ENCODE measurements at places on chromosomes 3 and 15.

DNA sequence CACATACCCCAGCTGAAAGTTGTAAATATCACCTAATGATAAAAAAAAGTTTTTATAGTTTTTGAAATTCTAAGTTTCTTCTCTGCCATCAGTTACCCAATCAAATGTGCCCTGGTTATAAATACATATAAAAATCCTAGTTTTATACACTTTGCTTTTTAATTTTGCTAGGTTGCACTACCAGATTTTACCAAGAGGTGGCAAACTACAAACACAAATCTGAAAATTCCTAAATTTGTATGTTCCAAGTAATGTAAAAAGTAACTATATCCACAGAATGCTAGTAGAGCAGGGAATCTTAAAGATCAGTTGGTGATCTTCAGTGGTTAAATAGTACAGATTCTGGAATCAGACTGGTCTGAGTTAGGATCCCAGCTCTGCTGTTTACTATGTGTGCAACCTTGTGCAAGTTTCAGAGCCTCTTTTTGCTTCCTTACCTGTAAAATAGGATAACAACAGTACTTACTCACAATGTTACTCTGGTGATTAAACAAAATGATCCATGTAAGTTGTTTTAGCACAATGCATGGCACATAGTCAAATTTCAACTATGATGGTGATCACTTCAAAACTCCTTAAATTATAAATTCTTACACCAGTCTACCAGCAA lies 11.0 kb downstream of the TRPM7 start:
- no peaks in the 10 kb centered on the region for H3K36me3 ChIP-seq
- DNase-seq = no peak
- H3K4me1 ChIP-seq = no peaks in the 10 kb centered on the region

DNA sequence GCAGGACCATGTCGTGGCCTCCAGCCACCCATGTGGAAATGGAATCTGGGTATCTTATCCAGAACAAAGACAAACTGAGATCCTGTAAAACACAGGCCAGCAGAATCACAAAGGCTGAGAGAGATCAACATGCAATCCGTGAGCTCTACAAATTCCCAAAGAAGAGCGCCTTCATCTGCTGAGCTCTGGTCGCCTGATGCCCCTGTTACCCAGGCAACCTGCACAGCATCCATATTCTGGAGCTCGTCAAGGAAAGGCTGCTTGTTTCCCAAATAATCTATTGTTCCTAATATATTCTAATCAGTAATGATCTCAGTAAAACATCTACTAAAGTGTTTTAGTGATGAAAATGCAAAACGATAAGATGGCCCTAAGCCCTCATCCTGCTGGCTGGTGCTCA lies 133.6 kb downstream of the OCA2 start:
- no peak overlapping the region for H3K4me3 ChIP-seq
- H3K27ac ChIP-seq = no peak overlapping the region
- no peaks in the 10 kb centered on the region for H3K27me3 ChIP-seq
- no peaks in the 10 kb centered on the region for H3K4me1 ChIP-seq
- H3K36me3 ChIP-seq = no peaks in the 10 kb centered on the region

GRCh38 chr3:54870423-54870822 lies 57.4 kb downstream of the LRTM1 start:
- H3K27ac ChIP-seq = no peak overlapping the region
- no peak for DNase-seq
- H3K36me3 ChIP-seq = no peaks in the 10 kb centered on the region
- H3K4me3 ChIP-seq = no peak overlapping the region
- peaks cover 3% of the 10 kb centered on the region for H3K4me1 ChIP-seq

DNA sequence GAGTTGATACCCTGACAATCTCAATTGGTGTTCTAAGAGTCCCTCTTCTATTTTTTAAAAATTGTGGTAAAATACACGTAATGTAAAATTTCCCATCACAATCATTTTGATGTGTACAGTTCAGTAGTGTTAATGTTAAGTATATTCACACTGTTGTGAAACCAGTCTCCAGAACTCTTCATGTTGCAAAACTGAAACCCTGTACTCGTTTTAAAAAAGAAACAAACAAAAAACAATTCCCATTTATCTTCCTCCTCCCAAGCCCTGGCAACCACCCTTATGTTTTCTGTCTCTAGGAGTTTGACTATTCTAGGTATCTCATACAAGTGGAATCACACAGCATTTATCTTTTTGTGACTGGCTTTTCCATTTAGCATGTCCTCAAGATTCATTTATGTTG lies 28.7 kb upstream of the ALPK3 start:
- H3K4me1 ChIP-seq = peaks cover 2% of the 10 kb centered on the region
- H3K27ac ChIP-seq = no peak overlapping the region
- DNase-seq = no peak
- no peak overlapping the region for H3K4me3 ChIP-seq
- no peaks in the 10 kb centered on the region for H3K27me3 ChIP-seq

GRCh38 chr3:157109267-157110141 lies 50.4 kb downstream of the CCNL1 start:
- H3K27me3 ChIP-seq = no peaks in the 10 kb centered on the region
- H3K27ac ChIP-seq = no peak overlapping the region
- H3K4me1 ChIP-seq = no peaks in the 10 kb centered on the region
- DNase-seq = no peak
- no peak overlapping the region for H3K4me3 ChIP-seq
- H3K36me3 ChIP-seq = no peaks in the 10 kb centered on the region

GRCh38 chr3:37295925-37296324 lies 121.5 kb upstream of the LRRFIP2 start:
- no peak overlapping the region for H3K27ac ChIP-seq
- H3K4me3 ChIP-seq = no peak overlapping the region
- peaks cover 5% of the 10 kb centered on the region for H3K36me3 ChIP-seq
- no peaks in the 10 kb centered on the region for H3K27me3 ChIP-seq
- no peaks in the 10 kb centered on the region for H3K4me1 ChIP-seq

DNA sequence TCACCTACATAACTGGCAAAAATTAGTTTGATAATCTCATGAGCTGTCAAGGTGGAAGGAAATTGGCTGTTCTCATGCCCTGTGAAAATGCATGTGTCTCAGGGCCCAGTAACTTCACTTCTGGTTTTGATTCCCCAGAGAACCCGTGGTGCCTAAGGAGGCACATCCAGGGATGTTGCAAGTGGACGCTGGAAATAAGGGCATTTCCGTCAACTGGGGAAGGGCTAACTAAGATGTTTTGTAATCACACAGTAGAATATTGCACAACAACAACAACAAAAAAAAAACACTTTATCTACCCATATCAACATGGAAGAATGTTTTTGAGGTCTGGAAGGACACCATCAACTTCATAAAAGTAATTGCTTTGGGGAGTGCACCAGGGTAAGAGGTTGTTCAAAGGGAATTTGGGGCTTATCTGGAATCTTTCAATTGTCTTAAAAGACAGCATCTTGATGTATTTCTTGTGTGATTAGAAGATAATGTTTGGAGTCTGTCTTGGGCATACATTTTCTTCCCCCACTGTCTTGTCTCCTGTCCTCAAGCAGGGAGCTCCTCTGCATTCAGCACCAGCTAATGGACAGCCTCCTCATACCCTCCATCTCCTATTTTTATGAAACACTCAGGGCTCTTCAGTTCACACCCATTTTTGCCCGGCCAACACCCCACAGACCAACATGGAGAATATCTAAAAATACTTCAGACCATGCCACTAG lies 37.2 kb upstream of the PRR20G start:
- no peak overlapping the region for H3K4me3 ChIP-seq
- H3K4me1 ChIP-seq = no peaks in the 10 kb centered on the region
- no peak overlapping the region for H3K27ac ChIP-seq
- H3K36me3 ChIP-seq = no peaks in the 10 kb centered on the region
- H3K27me3 ChIP-seq = no peaks in the 10 kb centered on the region
- DNase-seq = no peak

DNA sequence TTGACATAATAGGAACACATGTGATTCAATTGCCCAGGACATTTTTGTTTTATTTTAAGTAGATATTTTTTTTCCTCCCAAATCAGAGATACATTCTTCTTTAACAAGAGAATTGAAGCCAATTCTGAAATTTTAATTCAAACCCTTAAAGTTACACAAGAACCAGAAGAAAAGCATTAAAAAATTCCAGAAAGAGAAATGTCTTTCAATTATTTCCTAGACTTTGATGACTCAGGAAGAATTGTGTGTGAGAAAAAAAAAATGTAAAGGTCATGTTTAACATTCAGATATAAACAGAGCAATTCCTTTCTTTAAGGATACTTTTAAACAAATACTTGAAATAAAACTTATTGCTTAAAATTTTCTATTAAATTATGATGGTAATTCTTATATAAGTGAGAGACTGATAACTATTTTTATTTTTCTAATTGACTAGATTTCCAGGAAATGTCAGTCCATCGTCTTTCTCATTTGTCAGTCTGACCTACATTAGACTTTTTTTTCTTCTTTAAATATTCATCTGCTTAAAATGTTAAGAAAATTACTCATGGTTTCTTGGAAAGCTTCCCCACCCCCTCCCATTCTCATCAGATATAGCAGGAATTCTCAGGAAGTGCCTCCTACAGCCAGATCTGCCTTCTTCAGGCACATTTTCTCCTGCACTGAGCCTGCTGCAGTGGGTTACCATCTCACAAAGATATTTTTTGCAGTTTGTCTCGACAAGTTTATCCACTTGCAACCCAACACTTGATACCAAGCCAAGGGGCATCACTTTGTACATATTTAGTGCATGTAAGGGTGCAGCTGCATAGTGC lies 261.8 kb upstream of the CBLB start:
- no peaks in the 10 kb centered on the region for H3K36me3 ChIP-seq
- H3K4me1 ChIP-seq = no peaks in the 10 kb centered on the region
- no peaks in the 10 kb centered on the region for H3K27me3 ChIP-seq
- H3K27ac ChIP-seq = no peak overlapping the region
- no peak for DNase-seq
- H3K4me3 ChIP-seq = no peak overlapping the region

GRCh38 chr15:31556494-31557150 lies 230.0 kb downstream of the KLF13 start:
- no peak for DNase-seq
- H3K27ac ChIP-seq = no peak overlapping the region
- no peak overlapping the region for H3K4me3 ChIP-seq
- no peaks in the 10 kb centered on the region for H3K36me3 ChIP-seq

GRCh38 chr3:195019335-195019734 lies 251.6 kb downstream of the XXYLT1 start:
- no peak overlapping the region for H3K27ac ChIP-seq
- H3K27me3 ChIP-seq = no peaks in the 10 kb centered on the region
- DNase-seq = no peak

DNA sequence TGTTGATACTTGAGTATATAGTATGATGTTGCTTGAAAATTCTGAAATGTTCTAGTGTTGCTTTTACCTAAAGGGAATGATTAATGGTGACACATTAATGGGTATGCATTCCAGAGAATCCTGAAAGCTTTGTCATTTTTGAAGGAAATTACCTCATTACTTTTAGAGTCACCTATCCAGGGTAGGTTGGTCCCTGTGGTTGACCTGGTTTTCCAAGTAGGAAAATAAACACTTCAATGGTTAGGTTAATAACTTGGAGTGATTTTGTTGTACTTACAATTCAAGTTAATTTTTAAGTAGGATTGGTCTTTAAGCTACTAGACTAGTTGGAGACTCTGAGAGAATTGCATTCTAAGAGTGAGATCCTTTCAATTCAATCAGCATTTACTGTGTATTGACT lies 31.0 kb downstream of the MITF start:
- no peaks in the 10 kb centered on the region for H3K36me3 ChIP-seq
- H3K4me1 ChIP-seq = no peaks in the 10 kb centered on the region
- H3K27me3 ChIP-seq = no peaks in the 10 kb centered on the region
- DNase-seq = no peak
- H3K27ac ChIP-seq = no peak overlapping the region

DNA sequence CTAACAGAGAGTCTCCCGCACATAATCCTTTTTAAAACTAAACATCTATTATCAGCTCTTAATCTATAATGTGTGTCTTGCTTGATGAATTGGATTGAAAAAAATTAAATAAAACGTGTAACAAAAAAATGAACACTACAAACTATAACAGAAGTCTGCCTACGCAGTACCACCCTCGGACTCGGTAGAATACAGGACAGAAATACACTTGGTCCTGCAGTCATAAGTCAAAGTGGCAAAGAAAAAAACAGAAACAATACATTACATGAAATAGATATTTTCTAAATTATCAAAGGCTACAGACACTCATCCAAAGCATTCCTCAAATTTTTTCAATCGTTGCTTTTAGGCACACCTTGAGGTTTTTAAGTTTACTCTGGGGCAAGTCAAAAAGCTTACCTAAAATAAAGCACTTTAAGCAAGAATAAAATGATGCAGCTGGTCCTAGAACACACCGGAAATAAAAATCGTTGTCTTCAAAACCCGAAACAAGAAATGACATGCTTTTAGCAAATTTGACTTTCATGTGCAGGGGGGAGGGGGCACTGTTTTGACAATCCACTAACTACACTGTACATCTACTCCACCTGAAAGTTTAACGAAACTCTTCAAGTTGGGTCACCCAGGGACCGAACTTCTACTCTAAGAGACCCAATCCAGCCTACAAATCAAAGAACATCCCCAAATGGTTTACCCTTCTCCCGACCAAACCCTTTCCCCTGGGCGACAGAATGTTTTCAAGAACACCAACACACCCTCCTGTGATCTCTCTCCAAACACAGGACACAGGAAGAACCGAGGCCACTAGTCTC lies 1.3 kb downstream of the ADAM10 start:
- no peak overlapping the region for H3K27ac ChIP-seq
- H3K27me3 ChIP-seq = no peaks in the 10 kb centered on the region
- no peak for DNase-seq
- no peaks in the 10 kb centered on the region for H3K36me3 ChIP-seq
- H3K4me1 ChIP-seq = no peaks in the 10 kb centered on the region

DNA sequence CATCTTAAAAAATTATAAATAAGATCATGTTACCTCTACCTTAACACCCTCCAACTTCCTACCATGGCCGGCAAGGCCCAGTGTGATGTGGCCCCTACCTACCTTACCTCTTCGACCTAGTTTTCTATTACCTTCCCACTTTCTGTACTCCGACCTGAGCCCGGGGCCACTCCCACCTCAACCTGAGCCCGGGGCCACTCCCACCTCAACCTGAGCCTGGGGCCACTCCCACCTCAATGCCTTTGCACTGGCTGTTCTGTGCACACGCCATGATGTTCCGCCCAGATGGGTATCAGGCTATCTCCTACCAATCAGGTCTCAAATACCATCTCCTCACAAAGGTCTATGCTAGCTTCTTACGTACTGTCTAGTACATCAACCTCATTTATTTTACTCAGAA lies 66.8 kb upstream of the XXYLT1 start:
- no peaks in the 10 kb centered on the region for H3K4me1 ChIP-seq
- no peak overlapping the region for H3K27ac ChIP-seq
- H3K4me3 ChIP-seq = no peak overlapping the region

GRCh38 chr15:35980719-35981118 lies 434.8 kb upstream of the DPH6 start:
- H3K4me1 ChIP-seq = no peaks in the 10 kb centered on the region
- no peaks in the 10 kb centered on the region for H3K27me3 ChIP-seq
- DNase-seq = no peak
- no peak overlapping the region for H3K27ac ChIP-seq

GRCh38 chr15:37032091-37032775 lies 68.1 kb downstream of the MEIS2 start:
- H3K27me3 ChIP-seq = no peaks in the 10 kb centered on the region
- no peaks in the 10 kb centered on the region for H3K36me3 ChIP-seq
- no peak overlapping the region for H3K4me3 ChIP-seq
- DNase-seq = no peak
- H3K4me1 ChIP-seq = peaks cover 1% of the 10 kb centered on the region

GRCh38 chr3:42582474-42583070 lies 805 bp upstream of the SEC22C start:
- H3K27ac ChIP-seq = no peak overlapping the region
- DNase-seq = no peak
- H3K36me3 ChIP-seq = no peaks in the 10 kb centered on the region
